Stimulated activated CD4-positive, alpha-beta T cell treated with anti-CD3 and anti-CD28 coated beads, TNF-alpha, amount 100 ng/mL, for 48 hours (primary cell): ENCODE measurements at places on chromosomes 1 and 21.

DNA sequence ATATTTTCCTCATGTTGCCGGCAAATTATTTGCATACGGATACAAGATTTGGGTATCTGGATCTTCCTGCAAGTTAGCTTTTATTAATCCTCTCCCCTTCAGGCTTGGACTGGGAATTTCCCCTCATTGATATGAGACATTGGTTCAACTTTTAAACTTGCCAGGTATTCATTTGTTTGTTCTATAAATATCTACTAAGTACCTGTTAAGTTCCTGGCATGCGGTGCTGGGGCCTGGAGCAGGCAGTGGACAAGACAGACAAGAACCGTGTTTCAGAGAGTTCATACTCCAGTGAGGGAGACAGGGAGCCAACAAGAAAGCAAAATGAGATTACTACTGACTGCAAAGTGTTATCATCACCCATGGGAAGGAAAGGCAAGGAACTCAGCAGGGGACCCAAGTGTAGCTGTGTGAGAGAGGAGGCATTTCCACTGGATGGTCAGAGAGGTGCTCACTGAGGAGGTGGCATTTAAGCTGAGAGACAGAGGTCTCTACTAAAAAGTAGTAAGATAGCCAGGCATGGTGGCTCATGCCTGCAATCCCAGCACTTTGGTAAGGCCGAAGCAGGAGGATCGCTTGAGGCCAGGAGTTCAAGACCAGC, 39.1 kb upstream of the FHAD1 start:
- DNase-seq = no peak

DNA sequence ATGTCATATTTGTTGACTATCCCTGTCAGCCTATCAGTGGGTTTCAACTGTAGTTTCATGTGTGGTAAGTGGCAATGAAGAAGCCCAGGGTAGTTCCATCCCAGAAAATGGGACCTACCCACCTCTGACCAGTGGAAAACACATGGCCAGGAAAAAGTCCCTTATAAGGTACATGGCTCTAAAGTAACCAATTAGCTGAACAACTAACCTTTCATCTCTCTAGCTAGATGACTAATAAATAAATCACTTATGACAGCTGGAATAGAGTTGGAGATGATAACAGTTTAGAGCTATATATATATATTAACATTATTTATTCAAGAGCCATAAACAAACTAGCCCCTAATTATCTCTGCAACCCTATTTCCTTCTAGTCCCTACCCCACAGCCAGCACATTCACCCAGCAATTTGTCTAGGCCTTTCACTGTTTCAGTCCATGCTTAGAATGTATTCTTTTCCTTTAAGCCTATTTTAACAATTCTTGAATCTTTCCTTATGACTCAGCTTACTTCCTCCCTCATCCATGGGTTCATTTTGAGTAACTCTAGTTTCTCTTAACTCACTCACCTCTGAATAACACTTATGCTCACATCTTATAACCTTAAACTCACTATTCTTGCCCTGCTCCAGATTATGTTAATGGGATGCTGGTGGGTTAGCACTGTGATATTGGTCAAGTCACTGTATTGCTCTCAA, 83.7 kb downstream of the TNFSF18 start:
- no peak for DNase-seq

DNA sequence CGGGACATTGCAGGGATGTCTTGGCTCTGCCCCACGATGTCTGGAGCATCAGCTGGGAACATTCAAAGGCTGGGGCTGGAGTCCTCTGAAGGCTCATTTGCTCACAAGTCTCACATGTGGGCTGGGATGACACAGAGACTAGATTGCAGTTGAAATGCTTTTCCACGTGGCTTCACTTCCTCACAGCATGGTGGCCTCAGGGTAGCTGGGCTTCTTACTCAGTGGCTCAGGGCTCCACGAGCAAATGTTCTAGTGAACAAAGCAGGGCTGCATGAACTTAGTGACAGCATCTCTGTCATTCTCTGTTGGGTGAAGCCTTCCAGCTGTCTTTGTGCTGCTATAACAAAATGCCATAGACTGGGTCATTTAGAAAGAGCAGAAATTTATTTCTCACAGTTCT, 247.0 kb upstream of the POU3F1 start:
- no peak for DNase-seq

- no peak for DNase-seq
Observed at GRCh38 chr1:107897438-107898345, 67.3 kb downstream of the VAV3 start.

DNA sequence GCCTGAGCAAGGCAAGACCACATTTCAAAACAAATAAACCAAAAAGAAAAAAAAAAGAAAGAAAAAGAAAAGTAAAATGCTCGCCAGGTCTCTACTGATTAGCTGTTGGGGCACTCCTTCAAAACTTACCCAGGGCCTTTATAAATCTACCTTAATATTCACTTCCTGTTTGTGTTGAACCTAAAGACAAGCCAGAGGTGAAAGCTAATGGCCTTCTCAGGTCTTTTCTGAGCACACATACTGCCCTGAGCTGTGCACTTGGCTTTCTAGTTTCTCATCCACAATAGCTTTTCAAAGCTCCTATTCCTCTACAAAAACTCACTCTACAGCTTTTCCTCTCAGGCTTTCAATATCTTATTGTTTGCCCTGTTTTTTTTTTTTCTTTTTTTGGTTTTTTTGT, 50.5 kb downstream of the RNF115 start:
- DNase-seq = no peak
